ENCODE measurements at places on chromosomes 13 and 19. TPM values are rescaled to one million over a fixed set of nuclear protein-coding genes. Genes with fewer than 3 reads are reported as not detected.

The KIR2DL3 gene
- not detected for total RNA-seq

The MUC16 gene
- 0.56 TPM for total RNA-seq

The AZU1 gene
- not detected for total RNA-seq

The KCNRG gene
- 0.68 TPM for total RNA-seq

The ELAVL1 gene
- 48.7 TPM for total RNA-seq

The CLEC17A gene
- 0.20 TPM for total RNA-seq

The TEKTIP1 gene
- 0.84 TPM for total RNA-seq

All from esophagus mucosa (tissue), 1 donor.